ENCODE measurements at places on chromosomes 2 and 18.

- DNase-seq, result peak; percentile 72
Measured at GRCh38 chr2:100106460-100106859, 35.9 kb downstream of the AFF3 start.

GRCh38 chr18:73688851-73689711 is 458.6 kb downstream of the FBXO15 start:
- no peak for DNase-seq

- DNase-seq, result no peak
Measured at GRCh38 chr18:25974630-25975077, 115.8 kb downstream of the SS18 start.

DNA sequence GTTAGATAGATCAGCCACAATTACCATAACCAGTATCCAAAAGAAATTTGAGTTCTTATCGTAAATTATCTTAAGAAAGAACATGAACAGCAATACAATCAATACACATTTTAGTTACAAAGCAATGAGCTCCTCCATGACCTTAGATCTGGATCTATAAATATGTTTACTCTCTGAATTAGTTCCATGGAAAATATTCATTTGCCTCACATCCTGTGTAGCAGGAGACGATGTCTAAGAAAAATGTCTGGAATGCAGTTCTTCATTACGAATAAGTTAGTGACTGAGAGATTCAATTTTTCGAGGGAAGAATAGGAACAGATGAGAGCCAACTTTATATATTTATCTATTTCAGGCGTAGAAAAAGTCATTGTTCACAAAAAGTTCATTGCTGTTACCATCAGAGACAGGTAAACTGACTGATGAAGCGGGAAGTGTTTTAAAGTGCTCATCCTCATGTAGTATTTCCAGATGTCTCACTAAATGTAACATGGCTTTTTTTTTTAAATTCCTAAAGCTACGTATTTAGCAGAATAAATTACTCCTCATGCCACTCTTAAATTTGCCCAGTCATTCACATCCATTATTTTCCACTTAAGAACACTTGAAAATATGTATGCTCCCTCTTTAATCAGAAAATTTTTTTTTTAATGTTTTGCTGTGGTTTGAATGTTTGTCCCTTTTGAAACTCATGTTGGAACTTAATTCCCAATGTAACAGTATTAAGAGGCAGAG is 106.5 kb upstream of the SCN1A start:
- no peak for DNase-seq

- DNase-seq, result no peak
Measured at GRCh38 chr2:41881249-41881648, 166.6 kb upstream of the PKDCC start.
